Activated CD8-positive, alpha-beta memory T cell treated with anti-CD3 and anti-CD28 coated beads, Interleukin-2, amount 10 ng/mL, durations not matched to agents 7 days and 5 days (primary cell): ENCODE measurements at places on chromosomes 6 and 20. TPM values are rescaled to one million over a fixed set of nuclear protein-coding genes. Genes with fewer than 3 reads are reported as not detected.
A peak's percentile ranks its signal among the peaks of the same experiment; 100 is the strongest.

GRCh38 chr6:162821102-162821501 lies 93.3 kb downstream of the PACRG start:
- no peak for DNase-seq
- no peak overlapping the region for H3K4me3 ChIP-seq
- H3K36me3 ChIP-seq = no peaks in the 10 kb centered on the region
- no peaks in the 10 kb centered on the region for H3K27me3 ChIP-seq
- H3K27ac ChIP-seq = no peak overlapping the region

- no peak for DNase-seq
- peak overlapping the region; percentile 12 for H3K27ac ChIP-seq
- no peak overlapping the region for H3K4me3 ChIP-seq
- H3K27me3 ChIP-seq = no peaks in the 10 kb centered on the region
These were observed 13.4 kb downstream of the SLX4IP start for GRCh38 chr20:10448270-10449156.

The UBD gene
- 1.6 TPM for total RNA-seq

DNA sequence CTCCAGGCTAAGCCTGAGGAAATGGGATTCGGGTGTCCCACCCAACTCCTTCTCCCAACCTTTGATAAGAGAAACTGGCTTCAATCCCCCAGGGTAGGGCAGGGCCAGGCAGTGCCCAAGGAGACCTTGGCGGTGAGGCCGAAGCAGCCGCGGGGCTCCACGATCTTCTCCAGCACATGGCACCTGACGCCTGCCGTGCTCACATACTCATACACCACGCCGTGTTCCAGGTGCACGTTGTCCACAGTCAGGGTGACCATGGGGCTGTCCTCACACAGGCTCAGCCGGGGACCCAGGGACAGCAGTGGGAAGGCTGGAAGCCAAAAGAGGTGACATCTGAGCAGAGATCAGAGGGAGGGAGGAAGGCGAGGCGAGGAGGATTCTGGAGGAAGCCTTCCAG lies 176.5 kb downstream of the PREX1 start:
- no peaks in the 10 kb centered on the region for H3K27me3 ChIP-seq
- no peak overlapping the region for H3K27ac ChIP-seq
- no peak overlapping the region for H3K4me3 ChIP-seq

DNA sequence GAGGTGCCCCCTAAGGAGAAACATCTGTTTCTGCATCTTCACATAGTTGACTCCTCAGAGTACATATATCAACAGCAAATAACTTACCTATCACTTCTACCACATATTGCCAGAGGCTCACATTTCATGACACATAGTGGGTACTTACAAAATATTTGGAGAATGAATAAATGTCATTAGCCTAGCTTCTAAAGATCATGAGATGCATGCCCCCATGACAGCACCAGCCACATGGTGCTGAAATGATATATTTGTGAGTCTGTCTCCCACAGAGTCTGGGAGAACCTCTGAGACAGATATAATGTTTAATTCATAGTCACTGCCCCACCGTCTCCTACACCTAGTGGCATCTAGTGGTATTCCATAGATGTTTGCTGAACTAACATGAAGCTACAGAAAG lies 555.6 kb downstream of the KIF16B start:
- no peaks in the 10 kb centered on the region for H3K36me3 ChIP-seq
- H3K4me1 ChIP-seq = no peaks in the 10 kb centered on the region
- no peak for DNase-seq
- no peaks in the 10 kb centered on the region for H3K27me3 ChIP-seq
- no peak overlapping the region for H3K27ac ChIP-seq
- H3K4me3 ChIP-seq = no peak overlapping the region

GRCh38 chr20:36819659-36820058 lies 46.1 kb upstream of the DSN1 start:
- no peaks in the 10 kb centered on the region for H3K36me3 ChIP-seq
- H3K4me3 ChIP-seq = no peak overlapping the region
- no peak overlapping the region for H3K27ac ChIP-seq
- DNase-seq = no peak

DNA sequence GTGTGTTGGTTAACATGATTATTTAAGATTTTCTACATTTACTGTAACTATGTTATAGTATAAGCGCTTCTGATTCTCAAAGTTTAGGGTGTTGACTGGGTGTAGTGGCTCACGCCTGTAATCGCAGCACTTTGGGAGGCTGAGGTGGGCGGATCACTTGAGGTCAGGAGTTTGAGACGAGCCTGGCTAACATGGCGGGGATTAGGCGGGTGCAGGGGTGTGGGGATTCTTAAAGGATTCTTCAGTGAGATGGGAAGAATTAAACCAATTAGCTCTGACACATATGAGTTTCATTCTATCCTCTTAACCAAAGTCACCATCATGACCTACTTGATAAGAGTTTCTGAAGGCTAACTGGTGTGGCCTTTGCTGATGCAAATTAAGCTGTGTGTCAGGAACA lies 39.2 kb downstream of the GSTA4 start:
- no peak overlapping the region for H3K4me3 ChIP-seq
- no peak for DNase-seq
- peaks cover 7% of the 10 kb centered on the region for H3K27me3 ChIP-seq
- H3K36me3 ChIP-seq = no peaks in the 10 kb centered on the region
- H3K27ac ChIP-seq = no peak overlapping the region
- H3K4me1 ChIP-seq = no peaks in the 10 kb centered on the region

The SLC35F1 gene
- not detected for total RNA-seq
